ENCODE measurements at places on chromosomes 13 and 19.

- DNase-seq = no peak
These were observed 1.8 kb upstream of the MED4 start for GRCh38 chr13:48096670-48097069.

GRCh38 chr19:30932854-30933253, 416.4 kb downstream of the TSHZ3 start:
- peak; percentile 46 for DNase-seq

DNA sequence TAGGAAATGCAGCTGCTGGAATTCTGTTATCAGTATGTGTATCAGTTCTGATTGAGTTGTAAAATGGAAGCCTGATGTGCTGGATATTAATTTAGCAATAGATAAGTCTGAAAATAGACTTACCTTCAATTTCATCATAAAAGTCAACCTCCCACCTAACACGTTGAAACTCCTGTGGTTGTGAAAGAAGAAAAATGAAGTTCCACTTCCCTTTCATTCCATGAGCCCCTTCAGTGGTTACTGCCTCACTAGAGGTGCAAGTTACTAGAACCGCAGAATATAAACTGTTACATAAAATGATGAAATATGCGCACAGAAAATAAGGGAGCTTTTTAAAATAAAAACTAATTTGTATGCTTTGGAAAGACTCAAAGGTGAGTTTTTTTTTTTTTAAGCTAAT, 249.2 kb downstream of the SHISA2 start:
- DNase-seq = no peak

DNA sequence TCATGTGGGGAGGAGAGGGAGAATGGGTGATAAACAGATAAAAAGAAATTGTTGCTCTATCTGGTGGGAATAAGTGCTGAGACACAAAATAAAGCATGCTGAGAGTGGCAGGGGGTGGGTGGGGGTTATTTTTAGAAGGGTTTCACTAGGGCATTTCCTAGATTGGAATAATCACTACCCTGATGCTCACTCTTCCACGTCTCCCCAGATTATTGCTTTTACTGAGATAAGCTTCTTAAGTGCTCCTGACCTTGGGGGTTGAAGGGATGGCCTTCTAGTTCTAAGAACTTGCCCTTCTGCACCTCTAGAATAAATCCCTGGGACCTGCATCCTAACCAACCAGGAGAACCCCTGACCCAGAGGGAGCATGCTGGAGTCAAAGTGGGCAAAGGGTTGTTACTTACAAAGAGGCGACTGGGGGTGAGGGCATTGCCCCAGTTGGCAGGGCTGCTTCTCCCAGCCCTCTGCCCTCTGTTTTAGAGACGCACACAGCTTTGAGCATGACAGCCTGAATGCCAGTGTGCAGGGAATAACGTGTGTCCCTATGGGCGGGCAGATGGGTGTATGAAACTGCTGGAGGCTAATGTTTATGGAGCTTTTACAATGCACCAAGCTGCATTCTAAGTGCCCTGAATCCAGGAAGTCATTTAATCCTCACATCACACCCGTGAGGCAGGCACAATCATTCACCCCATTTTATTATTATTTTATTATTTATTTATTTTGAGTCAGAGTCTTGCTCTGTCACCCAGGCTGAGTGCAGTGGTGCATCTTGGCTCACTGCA, 743 bp downstream of the RDH8 start:
- DNase-seq = no peak

Data from coronary artery (tissue), 2 donors.